ENCODE measurements at places on chromosomes 2 and 18.

GRCh38 chr2:163751696-163752095 lies 15.9 kb upstream of the FIGN start:
- no peak for DNase-seq

DNA sequence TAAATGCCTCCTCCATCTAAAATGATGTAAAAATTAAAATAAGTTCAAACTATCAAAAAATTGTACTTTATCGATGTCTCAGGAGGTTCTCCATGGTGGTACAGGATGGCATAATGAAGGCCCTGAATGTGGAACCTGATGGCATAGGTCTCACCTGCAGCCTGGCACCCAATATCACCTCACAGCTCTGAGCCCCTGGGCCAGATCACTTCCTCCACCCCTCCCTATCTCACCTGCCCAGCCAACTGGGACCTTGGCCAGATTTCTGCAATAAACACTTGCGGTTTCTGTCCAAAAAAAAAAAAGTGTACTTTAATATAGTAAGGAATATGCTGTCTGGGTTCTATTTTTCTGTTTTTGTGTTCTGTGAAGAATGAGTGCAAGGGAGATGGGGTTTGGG lies 6.7 kb upstream of the RBM45 start:
- no peak for DNase-seq

GRCh38 chr18:5543773-5544389 lies at the start of gene EPB41L3:
Gene EPB41L3 (minus strand): TSS chr18:5543997. CDS start chr18:5489183, 54,814 bp downstream.
- DNase-seq, result no peak

- no peak for DNase-seq
These were observed 4.7 kb downstream of the CAPG start for GRCh38 chr2:85405201-85406059.

DNA sequence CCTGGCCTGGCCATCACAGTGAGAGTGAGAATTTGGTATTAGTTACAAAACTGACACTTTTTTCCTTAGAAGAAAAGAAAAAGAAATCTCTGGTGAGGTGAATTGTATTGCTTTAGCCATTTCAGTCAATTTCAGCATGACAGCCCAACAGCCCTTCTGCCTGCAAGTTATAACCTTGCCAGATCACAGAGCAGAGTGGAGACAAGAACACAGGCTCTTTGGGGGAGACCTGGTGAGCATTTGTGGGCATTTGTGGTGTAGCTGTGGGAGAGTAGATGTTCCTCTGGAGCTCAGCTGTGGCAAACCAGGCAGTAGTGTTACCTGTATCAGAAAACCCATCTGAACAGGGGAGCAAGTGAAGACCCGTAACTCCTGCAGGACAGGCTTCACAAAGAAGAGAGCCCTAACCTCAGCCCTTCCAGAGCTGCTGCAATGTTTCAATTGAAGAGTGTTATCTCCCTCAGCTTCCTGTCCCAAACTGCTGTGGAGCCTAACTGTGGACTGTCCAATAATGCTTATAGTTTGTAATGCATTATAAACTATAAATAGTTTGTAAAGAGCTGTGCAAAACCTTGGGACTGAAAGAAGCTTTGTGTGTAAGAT lies 22.8 kb upstream of the DLX1 start:
- no peak for DNase-seq

GRCh38 chr2:172878260-172878659 lies 142.6 kb downstream of the RAPGEF4 start:
- no peak for DNase-seq

DNA sequence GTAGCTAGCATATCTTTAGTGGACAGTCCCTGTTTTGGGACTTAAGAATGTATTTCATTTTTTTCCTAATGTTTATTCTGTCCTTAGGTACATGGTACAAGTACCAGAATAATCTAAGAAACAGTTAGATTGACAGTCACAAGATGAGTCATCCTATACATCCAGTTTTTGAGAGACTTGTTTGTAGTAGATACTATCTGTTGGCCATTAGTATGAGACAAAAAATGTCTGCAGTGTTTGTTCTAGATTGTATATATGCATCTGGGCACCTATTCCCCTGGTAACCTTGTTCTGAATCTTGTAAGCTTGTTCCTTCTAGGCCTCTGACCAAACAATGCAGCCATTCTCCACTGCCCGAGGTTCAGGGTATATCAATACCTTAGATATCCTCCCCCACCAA lies 1343.5 kb downstream of the SUCLG1 start:
- DNase-seq, result no peak

GRCh38 chr18:36627637-36628036 lies 201.2 kb downstream of the TPGS2 start:
- DNase-seq, result no peak

DNA sequence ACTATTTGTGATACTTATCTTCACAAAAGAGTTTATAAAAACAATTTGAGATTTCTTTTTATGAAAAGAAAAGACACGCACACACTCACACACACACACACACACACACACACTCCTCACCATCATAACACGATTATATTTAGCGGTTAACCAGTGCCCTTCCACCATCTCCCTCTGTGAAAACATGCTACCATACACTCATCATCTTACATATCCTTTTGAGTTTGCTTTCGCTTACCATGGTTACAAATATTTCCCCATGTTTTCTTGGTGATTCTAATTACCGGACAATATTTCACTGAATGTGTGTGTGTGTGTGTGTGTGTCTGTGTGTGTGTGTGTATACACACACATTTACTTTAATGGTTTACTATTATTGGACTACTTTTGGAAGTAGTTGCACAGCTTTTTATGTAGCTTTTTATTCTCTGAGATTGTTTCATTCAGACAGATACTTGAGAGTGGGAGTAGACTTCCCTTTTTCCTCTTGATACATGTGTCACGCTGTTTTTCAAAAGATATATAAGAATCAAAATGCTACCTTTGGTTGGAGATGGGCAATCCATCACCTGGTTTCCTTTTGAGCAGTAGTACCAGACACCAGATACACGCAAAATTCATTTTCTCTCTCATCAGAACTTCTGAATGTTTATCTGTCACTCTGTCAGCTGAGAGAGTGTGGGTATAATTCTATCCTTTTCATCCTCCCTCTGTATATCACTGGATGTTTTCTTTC lies 138.1 kb downstream of the SETBP1 start:
- no peak for DNase-seq

DNA sequence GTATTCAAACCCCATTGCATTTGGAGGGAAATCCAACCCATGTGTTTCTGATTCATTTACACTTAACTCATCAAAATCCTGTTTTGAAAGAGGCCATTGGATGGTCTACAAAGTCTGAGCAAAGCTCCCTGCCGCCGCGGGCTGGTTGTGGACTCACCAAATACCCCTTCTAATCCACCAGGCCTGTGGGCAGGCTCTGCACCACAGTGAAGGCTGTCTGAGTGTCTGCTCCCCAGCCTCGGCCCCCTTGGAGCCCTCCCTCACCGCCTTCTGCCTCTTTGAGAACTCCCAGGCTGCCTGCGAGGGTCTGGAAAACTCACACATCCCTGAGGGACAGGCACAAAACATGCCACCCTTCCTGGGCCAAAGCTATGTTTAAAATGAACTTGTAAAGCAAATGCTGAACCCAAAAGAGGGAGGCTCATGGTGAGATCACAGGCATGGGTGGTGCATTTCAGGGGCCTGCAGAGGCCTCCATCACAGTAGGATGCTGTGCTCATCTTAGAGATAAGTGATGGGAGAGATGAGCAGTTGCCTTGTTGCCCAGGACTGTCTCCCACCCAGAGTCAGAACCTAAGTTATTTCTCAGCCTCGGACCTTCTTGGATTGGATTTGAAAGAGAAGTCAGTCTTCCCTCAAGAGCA lies 225.0 kb downstream of the CYP26B1 start:
- no peak for DNase-seq

DNA sequence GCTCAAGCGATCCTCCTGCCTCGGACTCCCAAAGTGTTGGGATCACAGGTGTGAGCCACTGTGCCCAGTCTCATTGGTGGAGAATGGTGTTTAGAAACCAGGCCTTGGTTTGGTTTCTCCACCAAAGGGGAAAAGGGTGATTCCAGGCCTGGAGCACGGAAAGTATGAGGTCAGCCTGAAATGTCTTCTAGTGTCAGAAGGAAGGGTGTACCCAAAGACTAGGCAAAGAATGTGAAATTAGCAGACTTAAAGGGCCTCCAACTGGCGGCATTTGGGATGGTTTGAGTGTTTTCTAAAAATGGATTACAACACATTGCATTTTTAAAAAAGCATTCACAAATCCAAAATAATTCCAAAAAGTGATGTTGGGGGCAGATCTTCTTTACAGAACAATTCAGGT lies 139.6 kb downstream of the SH3BP4 start:
- no peak for DNase-seq

DNA sequence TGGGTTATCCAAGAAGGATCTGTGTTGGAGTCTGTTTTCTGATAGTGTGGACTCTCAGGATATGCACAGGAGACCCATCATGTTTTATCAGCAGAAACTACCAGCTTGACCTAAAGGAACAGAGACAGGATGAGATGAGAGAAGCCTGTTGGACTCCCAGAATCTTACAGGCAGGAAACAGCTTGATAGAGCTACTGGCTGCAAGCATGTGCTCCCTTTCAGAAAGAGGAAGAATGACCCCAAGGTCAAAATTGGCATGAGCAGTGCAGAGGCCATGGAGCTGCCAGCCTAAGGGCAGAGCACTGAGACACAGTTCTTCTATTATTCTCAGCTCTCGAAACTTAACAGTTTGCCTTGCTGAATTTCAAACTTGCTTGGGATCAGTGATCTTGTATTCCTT lies 135.2 kb upstream of the NFATC1 start:
- DNase-seq, result no peak

GRCh38 chr2:200482194-200482593 lies 27.7 kb downstream of the KCTD18 start:
- DNase-seq, result no peak

DNA sequence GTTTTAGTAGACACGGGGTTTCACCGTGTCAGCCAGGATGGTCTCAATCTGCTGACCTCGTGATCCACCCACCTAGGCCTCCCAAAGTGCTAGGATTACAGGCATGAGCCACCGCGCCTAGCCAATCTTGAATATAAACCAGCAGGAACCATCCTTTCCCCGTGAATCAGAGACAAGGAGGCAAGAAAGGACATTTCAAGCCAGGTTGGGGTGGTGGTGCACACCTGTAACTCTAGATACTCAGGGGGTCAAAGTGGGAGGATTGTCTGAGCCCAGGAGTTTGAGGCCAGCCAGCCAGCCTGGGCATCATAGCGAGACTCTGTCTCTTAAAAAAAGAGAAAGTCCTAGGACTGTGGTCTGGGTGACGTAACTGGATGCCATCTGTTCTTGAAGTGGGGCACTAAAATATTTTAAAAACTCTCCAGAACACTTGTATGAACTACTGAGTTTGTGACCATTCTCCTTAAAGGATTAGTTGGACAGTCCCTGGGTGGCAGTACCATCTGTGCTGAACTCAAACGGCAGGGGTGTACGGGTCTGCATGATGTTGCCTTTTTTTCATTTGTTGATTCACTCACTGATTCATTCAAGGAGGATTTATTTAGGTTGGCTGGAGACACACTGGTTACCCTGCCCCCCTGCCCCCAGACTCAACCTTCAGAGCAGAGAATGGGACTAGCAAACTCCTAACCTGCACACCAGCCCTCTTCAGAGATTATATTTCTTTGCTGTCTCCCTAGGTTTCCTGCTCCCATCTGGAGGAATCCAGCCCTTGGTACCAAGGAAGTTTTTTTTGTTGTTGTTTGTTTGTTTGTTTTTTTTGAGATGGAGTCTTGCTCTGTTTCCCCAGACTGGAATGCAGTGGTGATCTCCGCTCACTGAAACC lies 2.9 kb upstream of the TLX2 start:
- no peak for DNase-seq

DNA sequence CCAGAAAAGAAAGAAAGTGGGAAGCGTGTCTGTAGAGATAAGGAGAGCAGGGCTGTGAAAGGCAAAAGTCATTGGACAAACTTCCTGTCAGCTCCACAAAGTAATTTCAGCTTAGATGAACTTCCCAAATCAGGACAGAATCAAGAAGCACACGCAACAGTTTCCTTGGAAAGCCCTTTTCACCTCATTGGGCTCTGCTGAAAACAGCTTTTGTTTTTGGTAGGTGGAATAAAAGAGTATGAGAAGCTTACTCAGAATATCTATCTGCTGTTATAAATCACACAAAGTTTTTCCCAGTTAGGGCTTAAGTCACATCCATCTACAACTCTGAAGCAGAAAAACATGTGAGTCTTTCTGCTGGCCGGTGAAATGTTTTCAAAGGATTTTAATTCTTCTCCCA lies 42.4 kb upstream of the EFEMP1 start:
- DNase-seq, result no peak

DNA sequence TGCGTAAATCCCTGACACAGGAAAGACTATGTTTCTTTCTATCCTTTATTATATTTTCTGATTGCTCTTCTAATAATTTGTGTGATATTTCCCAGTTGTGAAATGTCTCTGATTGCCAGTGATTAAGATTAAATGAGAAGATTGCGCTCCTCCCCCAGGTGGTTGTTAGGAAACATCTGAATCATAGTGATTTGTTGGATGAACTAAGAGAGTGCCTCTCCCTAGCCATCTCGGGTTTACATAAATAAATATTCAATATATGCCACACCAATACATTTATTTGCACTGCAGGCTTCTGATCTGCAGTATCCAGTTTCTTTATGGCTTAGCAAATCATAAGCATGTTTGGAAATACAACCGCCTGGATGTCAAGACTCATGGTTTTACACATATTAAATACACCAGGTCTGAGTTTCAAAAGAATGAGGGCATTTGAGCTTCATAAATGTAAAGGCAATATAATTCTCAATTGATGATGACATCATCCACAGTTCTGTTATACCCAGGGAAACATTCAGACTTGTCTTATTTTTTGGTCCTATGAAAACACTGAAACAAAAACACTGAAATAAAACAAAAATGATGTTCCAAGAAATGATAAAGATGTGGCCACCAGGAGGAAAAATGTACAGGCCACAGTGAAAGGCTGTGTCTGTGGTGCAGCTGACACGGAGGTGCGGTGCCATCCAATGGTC lies 826.7 kb upstream of the ACVR2A start:
- no peak for DNase-seq

DNA sequence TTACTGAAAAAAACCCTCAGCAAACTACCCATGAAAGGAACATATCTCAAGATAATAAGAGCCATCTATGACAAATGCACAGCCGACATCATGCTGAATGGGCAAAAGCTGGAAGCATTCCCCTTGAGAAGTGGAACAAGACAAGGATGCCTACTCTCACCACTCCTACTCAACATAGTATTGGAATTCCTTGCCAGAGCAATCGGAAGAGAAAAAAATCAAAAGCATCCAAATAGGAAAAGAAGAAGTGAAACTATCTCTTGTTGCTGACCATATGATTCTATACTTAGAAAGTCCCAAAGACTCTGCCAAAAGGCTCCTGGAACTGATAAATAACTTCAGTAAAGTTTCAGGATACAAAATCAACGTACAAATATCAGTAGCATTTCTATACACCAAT lies 40.6 kb upstream of the MSTN start:
- no peak for DNase-seq

- no peak for DNase-seq
These were observed 47.2 kb downstream of the VIL1 start for GRCh38 chr2:218465987-218466633.

GRCh38 chr18:40371673-40372072 lies 1583.4 kb upstream of the PIK3C3 start:
- DNase-seq, result no peak

- no peak for DNase-seq
These were observed 11.1 kb upstream of the KIDINS220 start for GRCh38 chr2:8848328-8849100.
